Progenitor cell of endocrine pancreas (in vitro differentiated cells): ENCODE measurements at places on chromosomes 6 and 20. TPM values are rescaled to one million over a fixed set of nuclear protein-coding genes. Genes with fewer than 3 reads are reported as not detected.

DNA sequence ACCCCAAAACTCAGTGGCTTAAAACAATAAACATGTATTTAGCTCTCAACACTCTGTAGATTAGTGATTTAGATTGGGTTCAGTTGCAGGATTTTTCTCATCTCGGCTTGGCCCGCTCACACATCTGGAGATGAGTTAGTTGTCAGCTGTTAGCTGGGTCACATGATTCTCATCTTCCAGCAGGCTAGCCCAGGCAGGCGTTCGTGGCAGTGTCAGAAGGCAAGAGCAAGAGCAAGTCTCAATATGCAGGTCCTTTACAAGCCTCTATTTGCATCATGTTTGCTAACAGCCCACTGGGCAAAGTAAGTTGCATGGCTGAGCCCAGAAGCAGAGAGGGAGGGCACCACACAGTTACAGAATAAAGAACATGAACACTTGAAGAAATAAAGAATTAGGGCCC is 83.6 kb upstream of the MYLIP start:
- no peak for DNase-seq

DNA sequence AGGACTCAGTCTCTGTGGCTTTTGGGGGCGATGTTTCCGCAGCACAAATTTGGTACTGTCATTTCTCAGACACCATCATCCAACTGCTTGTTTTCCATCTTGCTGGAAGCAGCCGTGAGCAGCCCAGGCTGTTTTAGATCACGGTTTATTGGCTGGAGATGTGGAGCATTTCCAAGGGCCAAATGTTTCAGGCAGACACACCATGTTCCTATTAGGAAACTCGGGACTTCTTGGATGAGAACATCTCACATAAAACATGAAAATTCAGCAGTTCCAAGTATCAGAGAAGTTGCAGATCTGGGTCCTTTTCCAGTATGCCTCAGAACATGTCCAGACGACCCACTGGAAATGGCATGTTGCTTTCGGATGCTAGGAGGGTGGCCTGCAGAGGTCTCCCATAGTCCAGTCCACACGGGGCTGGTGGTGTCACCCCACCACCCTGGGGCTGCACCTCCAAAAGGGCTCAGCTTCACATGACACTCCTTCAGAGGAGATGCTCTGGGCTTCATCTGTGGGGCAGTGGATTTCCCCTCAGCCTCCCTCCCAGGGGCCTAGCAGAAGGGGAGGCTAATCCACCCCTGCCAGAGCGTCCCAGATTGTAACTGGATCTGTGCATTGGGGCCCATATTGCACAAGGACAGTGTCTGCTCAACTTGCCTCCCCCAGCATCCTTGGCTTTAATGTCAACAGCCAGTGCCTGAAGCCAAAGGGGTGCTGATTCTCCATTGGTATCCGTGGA is 176.3 kb downstream of the SCP2D1 start:
- DNase-seq = no peak

DNA sequence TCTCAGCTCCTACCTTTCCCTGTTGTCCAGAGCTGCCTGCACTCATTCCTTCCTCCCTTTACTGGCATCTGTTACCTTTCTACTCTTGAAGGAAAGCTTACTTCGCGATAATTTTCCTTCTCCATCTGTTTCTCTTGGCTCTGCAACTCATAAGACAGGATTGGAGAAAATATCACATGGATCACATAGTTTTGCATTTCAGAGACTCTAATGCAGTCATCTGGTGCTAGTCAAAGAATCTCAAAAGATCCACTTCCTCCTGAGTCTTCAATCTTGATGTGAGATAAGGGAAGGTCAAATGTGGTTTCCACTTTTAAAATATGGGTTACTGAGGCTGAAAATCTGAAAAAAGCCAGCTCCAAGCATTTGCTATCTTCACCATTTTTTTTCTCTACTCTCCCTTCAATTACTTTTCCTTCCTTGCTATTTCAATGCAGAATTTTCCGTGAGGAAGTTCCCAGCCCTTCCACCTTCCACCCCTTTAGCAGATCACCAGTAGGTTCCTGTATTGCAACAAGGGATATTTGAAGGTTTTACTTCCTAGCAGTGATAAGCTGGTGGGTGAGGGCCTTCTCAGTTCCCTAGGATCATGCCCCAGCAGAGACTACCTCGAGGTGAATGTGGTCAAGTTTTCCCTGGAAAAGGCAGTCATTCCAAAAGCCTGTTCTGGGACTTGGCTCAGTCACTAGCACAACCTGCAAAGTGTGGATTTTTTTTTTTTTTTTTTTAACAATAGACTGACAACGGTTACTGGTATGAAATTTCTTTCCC is 62.8 kb upstream of the LRRC1 start:
- DNase-seq = no peak

The BEND6 gene
- total RNA-seq = 0.46 and 0.64 TPM in 2 replicates

DNA sequence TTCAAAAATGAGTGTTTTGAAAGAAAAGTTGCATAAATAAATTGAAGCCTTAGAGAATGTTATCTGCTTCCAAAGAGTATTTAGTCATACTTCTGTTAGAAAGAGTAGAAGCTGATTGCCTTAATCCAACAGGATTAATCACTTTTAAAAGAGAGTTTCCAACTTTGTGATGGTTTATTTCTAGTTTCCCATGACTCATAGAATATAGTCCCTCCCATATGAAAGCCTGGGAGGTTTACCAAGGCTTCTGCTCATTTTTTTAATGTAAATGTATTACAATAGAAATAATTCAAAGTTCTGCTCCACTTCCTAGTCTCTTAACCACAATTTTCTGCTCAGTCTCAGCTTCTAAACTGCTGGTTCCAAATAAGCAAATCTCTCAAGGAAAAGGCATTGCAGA is 118.0 kb upstream of the IRAK1BP1 start:
- DNase-seq = no peak
